ENCODE measurements at places on chromosomes 4 and X.
A peak's percentile ranks its signal among the peaks of the same experiment; 100 is the strongest.

DNA sequence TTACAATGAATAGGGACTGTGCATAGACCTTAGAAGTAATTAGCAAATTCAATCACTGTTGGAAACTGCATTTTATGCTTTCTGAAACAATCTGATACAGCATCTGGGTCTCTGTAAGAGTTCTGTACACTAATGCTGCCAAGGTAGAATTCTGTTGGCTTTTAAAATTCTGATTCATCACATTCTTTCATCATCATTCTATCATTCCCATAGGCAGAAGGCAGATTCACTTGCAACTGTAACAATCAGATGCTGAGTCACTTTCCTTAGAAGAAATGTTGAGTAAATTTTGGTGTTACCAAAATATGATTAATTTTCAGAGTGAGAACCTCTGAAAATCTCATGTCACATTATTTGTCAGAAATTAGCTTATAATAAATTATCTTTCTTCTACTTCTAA, 267.2 kb downstream of the MAPK10 start:
- ATAC-seq = no peak

DNA sequence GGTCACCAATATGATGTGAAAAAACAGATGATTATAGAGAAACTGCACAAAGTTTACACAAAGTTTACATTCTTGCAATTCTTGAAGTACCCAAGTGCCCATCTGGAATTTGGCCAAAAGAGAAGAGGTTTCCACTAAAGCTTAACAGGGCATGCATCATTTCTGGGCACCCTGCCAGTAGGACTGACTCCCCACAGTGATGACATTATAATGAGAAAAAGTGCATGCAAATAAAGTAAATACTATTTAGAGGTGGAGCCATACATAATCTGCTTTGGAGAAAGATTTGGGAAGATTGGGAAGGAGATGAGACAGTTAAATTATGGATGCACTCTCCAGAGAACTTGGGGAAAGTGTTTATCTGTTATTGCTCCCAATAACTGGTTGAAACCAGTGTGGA, 93.7 kb upstream of the TRPC3 start:
- ATAC-seq = no peak

DNA sequence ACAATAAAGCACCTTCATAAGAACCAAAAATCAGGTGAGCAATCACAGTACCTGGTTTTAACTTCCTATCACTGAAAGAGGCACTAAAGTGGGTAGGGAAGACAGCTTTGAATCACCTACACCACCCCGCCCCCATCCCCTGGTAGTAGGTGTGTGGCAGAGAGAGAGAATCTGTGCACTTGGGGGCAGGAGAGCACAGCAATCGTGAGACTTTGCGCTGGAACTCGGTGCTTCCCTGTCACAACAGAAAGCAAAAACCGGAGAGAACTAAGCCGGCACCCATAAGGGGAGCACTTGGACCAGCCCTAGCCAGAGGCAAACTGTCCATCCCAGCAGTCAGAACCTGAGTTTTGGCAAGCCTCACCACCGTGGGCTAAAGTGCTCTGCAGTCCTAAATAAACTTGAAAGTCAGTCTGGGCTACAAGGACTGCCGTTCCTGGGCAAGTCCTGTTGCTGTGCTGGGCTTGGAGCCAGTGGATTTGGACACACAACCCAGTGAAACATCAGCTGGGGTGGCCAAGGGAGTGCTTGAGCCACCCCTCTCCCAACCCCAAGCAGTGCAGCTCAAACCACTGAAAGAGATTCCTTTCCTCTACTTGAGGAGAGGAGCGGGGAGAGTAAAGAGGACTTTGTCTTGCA, 32.1 kb downstream of the NDUFB11 start:
- no peak for ATAC-seq

GRCh38 chr4:109025471-109026076, 262.7 kb upstream of the ETNPPL start:
- ATAC-seq = no peak

GRCh38 chr4:55475394-55476243, 71.1 kb downstream of the CLOCK start:
- ATAC-seq = peak; percentile 94
